T-helper 2 cell (primary cell): ENCODE measurements at places on chromosomes 6 and 20.

- no peak for DNase-seq
Observed at GRCh38 chr6:52233975-52234823, 10.1 kb downstream of the IL17F start.

DNA sequence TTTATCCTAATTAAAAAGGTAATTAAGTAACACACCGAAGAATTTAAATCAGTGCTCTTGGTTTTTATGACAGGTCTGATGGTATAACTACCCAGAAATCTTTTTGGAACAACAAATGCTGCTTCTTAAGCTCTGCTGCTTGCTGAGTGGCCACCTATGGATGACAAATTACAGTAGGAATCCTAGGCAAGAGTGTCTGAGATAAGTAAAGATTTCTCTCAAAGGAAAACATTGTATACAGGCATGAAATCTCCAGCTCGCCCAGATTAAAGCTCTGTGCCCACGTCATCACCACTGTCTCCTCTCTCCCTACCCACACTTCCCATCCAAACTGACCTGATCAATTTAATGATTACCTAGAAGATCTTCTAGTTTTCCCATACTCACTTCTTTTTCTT lies 1083.0 kb upstream of the MAP3K7 start:
- no peak for DNase-seq

GRCh38 chr20:32439132-32439829 lies 81.2 kb downstream of the ASXL1 start:
- DNase-seq = no peak

GRCh38 chr6:2949536-2950083 lies 21.8 kb downstream of the SERPINB6 start:
- DNase-seq = no peak

- no peak for DNase-seq
Observed at GRCh38 chr6:74902089-74902488, 303.8 kb downstream of the COL12A1 start.

GRCh38 chr6:36577301-36577700 lies 16.9 kb upstream of the SRSF3 start:
- no peak for DNase-seq

DNA sequence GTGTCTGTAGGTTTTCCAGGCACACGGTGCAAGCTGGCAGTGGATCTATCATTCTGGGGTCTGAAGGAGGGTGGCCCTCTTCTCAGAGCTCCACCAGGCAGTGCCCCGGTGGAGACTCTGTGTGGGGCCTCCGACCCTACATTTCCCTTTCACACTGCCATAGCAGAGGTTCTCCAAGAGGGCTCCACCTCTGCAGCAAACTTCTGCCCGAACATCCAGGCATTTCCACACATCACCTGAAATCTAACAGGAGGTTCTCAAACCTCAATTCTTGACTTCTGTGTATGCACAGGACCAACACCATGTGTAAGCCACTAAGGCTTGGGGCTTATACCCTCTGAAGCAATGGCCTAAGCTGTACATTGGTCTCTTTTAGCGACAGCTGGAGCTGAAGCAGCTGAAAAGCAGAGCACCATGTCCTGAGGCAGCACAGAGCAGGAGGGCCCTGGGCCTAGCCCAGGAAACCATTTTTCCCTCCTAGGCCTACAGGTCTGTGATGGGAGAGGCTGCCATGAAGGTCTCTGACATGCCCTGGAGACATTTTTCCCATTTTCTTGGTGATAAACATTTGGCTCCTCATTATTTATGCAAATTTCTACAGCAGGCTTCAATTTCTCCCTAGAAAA lies 253.3 kb downstream of the ERMARD start:
- DNase-seq = no peak

DNA sequence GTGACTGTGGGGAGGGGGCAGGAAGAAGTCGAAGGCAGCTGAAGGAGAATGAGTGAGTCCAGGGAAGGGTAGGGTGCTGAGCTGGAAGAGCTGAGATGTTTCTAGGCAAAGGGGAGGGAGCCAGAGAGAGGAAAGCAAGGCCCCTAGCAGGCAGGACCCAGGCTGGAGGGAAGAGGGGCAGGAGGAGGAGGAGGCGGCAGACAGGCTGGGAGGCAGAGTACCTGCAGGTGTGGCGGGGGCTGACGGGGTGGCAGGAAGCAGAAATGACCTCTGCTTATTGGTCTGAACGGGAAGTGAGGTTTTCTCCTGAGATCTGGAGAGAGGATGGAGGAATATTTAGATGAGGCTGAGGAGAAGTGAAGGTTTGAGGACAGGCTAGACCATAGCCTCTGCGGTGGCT lies 10.7 kb upstream of the EMILIN3 start:
- DNase-seq = no peak

DNA sequence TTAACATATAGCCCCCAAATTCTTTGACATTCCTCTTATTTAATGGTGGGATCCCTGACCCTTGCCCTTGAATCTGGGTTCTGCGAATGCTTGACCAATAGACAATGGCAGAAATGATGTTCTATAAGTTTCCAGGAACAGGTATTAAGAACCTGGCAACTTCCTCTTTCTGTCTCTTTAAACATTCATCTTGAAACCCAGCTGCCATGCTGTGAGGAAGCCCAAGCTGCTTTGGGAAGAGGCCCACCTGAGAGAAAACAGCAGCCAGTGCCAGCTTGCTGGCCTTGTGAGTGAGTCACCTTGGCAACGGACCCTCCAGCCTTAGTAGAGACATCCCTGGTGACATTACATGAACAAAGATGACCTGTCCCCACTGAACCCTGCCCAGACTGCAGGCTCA lies 45.2 kb upstream of the RALY start:
- no peak for DNase-seq

GRCh38 chr6:56005426-56005825 lies 130.0 kb upstream of the BMP5 start:
- DNase-seq = no peak

DNA sequence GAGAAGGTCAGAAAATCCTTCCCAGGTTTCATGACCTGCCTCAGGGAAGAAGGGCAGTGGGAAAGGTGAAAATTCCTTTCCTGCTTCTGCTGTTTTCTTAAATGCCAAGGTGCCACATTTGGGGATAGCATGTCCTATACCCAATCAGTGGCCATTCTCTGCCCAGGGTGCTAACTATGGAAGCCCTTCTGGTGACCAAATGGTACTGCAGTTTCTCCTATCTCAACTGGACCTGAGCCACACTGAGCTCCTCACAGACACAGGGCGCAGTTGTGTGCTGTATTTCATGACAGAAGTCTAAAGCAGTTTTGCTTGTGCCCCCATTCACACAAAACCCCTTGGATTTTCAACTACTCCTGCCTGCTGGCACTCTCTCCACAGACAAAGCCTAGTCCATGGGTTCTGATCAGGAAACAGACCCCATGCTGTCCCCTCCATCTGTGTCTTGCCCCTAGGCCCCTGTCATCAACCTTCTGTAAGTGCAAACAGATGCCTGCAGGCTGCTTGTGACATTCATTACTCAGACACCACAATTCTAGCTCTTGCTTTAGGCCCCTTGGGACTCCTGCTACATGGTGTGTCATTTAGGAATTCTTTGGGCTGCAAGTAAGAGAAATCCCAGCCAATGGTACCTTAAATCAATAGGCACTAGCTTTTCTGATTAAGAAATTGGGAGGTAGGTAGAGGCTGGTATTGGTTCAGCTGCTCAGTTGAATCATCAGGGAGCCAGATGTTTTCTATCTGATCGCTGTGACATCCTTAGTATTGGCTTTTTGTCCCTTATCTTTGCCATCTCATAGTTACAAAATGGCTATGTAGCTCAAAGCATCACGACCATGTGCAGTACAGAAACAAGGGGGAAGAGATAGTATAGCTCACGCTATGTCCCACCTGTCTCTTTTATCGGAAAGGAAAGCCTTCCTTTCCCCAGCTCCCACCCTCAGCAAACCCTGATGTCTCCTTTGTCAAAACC lies 147.8 kb downstream of the CD83 start:
- no peak for DNase-seq

GRCh38 chr6:113120224-113120581 lies 736.9 kb upstream of the MARCKS start:
- no peak for DNase-seq

GRCh38 chr6:90978046-90978445 lies 391.2 kb upstream of the MAP3K7 start:
- DNase-seq = no peak

GRCh38 chr20:50296450-50297375 lies 106.1 kb downstream of the CEBPB start:
- no peak for DNase-seq

- peak; percentile 95 for DNase-seq
Observed at GRCh38 chr20:63635431-63636141, 8.7 kb upstream of the GMEB2 start.

- no peak for DNase-seq
Observed at GRCh38 chr6:45654673-45655072, 276.9 kb upstream of the SUPT3H start.

DNA sequence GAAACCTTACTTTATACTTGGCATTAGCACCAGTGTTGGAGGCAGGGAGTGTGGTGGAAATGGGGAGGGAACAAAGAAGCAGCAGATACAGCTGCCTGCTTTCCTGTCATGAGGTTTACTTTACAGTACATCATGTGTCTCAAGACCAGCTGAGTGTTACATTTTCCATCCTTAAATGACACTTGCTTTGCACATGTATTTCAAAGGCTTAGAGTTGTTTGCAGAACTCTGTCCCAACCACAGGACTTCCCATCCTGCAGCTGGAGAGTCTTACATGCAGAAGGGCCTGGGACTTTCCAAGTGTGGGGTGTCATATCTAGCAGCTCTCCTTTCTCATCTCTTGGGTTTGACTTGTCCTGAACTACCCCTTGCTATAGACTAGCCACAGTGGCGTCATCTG lies 395.9 kb downstream of the DHX35 start:
- no peak for DNase-seq

DNA sequence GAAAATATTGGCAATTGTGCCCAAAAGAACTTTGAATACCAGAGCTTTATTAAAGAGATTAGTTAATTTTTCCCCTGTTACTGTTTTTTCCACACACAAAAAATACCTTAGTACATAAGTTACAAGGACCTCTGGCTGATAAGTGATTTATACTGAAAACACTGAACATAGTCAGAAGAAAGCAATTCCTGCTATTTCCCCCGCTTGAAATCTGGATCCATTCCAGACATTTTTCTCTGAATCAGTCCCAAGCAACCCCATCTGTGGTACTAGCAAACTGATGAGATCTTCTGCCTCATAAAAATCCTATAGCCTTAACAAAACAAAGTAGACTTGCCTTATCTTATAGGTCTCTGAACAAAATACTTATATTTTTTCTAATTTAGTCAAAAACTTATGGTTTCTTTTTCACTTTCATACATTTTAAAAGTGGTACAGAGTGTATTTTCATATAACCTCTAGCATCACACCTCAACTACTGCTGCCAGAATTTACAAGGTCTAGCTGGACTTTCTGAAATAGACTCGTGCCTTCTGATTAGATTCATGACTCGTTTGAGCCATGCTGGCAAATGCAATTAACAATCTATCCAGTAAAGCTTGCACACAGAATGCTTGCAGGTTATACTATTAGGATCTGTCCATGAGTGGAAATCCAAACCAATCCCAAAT lies 111.9 kb downstream of the TBX18 start:
- DNase-seq = no peak

- no peak for DNase-seq
Observed at GRCh38 chr6:155486721-155487294, 31.2 kb upstream of the NOX3 start.

DNA sequence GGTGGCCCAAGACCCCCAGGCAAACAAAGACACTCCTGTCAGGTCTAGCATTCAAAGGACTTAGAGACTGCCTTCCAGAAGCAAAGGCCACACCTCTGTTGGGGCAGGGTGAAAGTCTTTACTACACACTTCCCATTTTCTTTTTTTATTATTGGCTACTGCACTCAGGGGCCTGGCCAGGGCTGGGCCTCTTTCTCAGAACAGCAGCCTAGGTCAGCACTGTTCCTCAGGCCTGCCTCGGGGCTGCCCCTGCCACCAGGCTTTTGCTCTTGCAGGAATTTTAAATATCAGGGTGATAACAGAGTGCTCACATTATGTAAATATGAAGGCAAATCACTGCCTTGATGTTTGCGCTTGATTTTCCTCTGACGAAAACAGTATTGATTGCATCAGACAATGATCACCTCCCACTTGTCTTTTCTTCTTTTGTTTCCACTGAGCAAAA lies 18.5 kb downstream of the GSTA4 start:
- no peak for DNase-seq

DNA sequence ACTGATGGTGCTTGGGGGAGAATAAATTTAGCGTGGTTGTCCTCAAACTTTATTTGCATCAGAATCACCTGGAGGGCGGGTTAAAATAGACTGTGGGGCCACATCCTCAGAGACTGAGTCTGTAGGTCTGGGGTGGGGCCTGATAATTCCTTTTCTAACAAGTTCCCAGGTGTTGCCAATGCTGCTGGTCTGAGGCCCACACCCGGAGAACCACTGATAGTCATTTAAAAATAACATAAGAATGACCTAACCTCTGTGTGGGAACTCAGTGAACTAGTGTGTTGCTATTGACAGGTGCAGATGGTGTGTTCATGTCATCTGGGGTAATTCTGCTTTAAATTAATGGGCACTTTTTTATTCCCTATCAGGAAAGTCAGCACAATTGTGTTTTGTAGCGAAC lies 64.8 kb downstream of the RTN4IP1 start:
- no peak for DNase-seq
